ENCODE measurements at places on chromosomes 1 and 21. TPM values are rescaled to one million over a fixed set of nuclear protein-coding genes. Genes with fewer than 3 reads are reported as not detected.

Gene MAP7D1
- total RNA-seq, result 205 TPM

Gene CYP2J2
- 0.19 TPM for total RNA-seq

Gene KIAA1614
- total RNA-seq, result 4.0 TPM

Gene CHI3L1
- total RNA-seq, result not detected

Gene LPGAT1
- total RNA-seq, result 36.5 TPM

Gene LCE2C
- not detected for total RNA-seq

Gene CFAP57
- 0.10 TPM for total RNA-seq

Gene LCE1F
- total RNA-seq, result not detected

Gene MTX1
- total RNA-seq, result 44.7 TPM

Gene HLX
- 8.5 TPM for total RNA-seq

Gene RGS4
- total RNA-seq, result 371 TPM

Gene SLC45A1
- total RNA-seq, result 0.48 TPM

Gene TRMT13
- 12.8 TPM for total RNA-seq

Gene NCSTN
- 163 TPM for total RNA-seq
